ENCODE measurements at places on chromosomes 16 and 17.

DNA sequence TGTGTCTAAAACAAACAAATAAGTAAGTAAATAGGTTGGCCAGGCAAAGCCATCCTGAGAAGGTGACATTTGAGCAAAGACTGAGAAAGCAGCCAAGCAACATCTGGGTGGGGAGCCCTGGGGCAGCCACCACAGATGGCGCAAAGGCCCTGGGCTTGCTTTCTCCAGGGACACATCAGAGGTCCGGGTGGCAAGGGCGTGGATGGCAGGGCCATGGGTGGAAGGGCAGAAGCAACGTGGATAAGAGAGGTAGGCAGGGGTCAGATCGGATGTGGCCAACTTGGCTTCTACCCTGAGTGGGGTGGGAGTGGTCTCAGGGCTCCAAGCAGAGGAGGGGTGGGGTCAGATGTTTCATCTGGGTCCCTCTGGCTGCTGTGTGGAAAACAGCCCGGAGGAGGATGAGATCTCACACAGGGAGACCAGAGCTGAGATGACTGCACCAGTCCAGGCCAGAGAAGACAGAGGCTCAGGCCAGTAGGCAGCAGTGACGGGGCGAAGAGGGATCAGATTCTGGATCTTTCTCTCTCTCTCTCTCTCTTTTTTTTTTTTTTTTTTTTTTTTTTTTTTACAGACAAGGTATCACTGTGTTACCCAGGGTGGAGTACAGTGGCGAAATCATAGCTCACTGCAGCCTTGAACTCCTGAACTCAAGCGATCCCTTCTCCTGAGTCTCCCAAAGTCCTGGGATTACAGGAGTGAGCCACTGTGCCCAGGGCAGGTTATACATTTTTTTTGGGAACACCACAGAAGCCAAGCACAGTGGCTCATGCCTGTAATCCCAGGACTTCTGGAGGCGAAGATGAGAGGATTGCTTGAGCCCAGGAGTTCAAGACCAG lies 6.1 kb upstream of the SPN start:
- DNase-seq, result no peak

GRCh38 chr17:10126616-10127501 lies 71.5 kb downstream of the GAS7 start:
- DNase-seq, result no peak

DNA sequence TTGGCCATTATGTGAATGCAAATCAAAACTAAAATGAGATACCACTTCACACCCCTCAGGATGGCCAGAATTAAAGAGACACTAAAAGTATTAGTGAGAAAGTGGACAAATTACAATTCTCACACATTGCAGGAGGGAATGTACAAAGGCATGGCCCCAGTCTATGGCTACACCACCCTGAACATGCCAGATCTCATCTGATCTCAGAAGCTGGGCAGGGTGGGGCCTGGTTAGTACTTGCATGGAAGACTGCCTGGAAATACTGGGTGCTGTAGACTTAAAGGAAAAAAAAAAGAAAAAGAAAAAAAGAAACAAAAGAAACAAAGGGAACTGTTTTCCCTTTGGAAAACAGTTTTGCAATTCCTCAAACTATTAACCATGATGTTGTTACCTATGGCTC lies 97.0 kb upstream of the RBL2 start:
- DNase-seq, result no peak

DNA sequence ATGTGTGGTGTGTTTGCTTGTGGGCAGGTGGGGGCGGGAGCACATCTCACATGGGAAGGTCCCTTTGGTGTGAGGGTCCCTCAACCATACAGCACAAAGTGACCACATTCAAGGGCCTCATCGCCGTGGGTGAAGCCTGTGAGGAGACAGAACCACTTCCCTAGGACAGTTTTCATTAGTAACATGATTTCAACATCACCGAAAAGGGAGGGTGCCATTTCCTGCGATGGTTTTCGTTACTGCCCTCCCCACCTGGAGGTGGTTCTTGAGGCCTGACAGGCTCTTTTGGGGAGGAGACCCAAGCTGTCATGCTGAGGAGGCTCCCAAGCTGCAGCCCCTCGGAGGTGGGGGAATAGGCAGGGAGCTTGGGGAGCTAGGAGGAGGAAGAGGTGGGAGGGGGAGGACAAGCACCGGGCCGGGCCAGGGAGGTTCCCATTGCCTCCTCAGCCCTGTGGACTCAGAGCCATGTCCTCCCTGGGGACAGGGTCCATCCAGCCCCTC lies 9.5 kb downstream of the CD300LB start:
- DNase-seq, result no peak

GRCh38 chr17:1711804-1712203 lies 1.6 kb upstream of the TLCD2 start:
- DNase-seq, result no peak

DNA sequence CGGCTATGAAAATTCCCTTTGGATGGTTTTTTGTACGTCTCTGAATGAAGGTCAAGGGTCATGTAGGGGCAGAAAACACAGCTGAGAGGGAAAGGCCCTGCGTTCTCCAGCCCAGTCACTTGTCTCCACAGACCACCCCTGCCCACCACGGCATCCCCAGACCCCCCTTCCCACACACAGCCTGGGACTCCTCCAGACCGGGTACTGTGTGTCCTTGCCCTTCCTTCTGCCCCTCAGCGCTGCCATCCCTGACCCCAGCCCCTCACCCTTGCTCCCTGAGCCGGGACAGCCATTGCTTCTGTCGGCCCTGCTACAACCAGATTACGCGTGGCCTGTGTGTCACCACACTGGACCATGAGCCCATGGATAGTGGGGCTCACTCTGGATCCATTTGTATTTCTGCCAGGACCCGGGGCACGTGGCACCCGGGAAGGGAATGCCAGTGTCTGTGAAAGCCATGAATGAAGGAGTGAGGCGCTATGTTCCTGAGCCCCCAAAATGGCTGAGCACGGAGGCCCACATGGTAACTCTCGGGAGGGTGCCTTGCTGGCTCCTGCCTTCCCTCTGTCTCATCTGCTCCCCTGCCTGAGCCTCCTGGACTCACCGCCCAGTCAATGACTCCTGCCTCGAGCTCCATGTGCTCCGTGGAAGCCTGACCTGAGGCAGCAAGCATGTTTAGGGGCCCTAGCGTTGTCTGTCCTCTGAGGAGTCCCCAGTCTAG lies 139.1 kb upstream of the FOXF1 start:
- DNase-seq, result no peak

- no peak for DNase-seq
Observed at GRCh38 chr17:35934760-35935159, 4.2 kb upstream of the RDM1 start.

GRCh38 chr17:43338886-43339516 lies 59.8 kb upstream of the ARL4D start:
- DNase-seq, result peak; percentile 41

GRCh38 chr16:55499281-55499680 lies 9.6 kb upstream of the LPCAT2 start:
- DNase-seq, result no peak

Data from stimulated activated CD8-positive, alpha-beta memory T cell treated with anti-CD3 and anti-CD28 coated beads, Interleukin-2, amount 100 ng/mL, for 1 hour (primary cell).